ENCODE measurements at places on chromosomes 11 and 22.

- no peak for DNase-seq
Measured at GRCh38 chr11:64511966-64512365, 79.1 kb upstream of the SLC22A12 start.

DNA sequence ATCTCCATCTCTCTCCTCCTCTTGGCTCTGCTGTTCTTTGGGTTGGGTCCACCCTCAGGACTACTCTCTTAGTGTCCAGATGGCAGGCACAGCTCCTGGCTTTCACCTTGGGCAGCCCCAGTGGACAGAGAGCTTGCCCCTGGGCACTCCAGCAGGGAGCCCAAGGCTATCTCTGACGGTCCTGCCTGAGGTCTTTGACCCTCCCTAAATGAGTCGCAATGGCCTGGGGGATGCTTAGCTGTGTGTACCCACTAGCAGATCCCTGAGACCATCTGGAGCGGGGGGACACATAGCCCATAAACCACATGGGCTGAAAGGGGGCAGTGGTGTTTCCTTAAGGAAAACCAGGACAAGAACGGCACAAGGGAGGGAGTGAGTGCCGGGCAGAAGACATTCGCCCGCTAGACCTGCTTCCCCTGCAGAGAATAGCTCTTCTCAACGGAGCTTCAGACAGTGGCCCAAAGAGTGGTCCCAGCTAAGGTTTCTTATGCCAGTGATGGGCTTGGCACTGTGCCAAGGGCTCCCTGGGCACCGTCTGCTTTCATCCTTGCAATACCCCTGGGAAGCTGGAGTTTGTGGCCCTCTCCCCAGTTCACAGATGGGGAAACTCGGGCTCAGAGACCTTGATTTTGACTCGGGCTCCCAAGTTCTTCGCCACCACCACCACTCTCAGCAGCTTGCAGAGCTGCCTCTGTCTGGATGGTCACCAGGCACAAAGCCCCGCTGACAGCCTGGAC lies 53.9 kb upstream of the ANO1 start:
- DNase-seq, result peak; percentile 25

DNA sequence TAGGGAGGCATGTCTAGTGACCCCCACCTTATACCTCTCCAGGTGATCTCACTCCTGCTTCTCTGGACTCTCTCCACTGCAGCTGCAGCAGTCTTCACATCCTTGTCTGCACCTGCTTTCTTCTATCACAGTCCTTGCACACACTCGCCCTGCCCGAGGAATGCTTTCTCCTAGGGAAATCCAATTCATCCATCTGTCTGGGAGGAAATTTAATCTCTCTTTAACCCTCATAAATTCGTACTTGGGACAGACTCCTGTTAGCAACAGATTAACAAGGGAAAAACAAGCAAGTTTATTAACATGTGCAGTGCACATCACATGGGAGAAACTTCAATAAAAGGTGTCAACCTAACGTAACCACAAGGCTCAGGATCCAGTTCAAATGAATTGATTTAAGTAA lies 11.3 kb upstream of the RCN1 start:
- no peak for DNase-seq

- no peak for DNase-seq
Measured at GRCh38 chr11:77677138-77677537, 39.5 kb upstream of the CLNS1A start.

GRCh38 chr22:45905326-45905923 lies 71.5 kb downstream of the WNT7B start:
- DNase-seq, result no peak

DNA sequence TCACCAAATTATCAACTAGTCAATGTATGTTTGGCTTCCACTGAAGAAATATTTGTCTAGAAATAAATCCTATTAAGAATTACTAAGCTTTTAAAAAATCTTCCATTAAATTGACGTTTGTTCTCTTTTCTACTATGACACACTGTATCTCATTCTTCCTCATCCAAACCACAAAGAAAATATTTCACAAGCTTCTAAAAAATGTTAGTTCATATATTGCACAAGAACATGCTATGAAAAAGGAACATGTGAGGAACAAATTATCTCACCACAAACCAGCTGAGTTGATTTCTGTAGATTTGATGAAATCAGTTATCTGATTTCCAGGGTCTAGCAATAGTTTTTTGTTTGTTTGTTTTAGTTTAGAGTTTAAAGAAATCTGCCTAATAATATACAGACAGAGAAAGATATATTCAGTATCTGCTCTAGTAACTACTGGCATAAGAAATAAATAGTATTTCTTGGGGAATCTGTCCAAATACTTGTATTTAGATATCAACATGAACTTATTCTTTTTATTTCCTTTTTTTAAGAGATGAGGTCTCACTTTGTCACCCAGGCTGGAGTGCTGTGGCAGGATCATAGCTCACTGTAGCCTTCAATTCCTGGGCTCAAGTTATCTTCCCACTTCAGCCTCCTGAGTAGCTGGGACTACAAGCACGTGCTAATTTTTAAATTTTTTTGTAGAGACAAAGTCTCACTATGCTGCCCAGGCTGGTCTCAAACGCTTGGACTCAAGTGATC lies 161.7 kb downstream of the ATG16L2 start:
- DNase-seq, result no peak

GRCh38 chr11:69109101-69109500 lies 46.6 kb upstream of the SMIM38 start:
- DNase-seq, result no peak

- DNase-seq, result no peak
Measured at GRCh38 chr22:49099496-49100124, 728.1 kb downstream of the BRD1 start.

DNA sequence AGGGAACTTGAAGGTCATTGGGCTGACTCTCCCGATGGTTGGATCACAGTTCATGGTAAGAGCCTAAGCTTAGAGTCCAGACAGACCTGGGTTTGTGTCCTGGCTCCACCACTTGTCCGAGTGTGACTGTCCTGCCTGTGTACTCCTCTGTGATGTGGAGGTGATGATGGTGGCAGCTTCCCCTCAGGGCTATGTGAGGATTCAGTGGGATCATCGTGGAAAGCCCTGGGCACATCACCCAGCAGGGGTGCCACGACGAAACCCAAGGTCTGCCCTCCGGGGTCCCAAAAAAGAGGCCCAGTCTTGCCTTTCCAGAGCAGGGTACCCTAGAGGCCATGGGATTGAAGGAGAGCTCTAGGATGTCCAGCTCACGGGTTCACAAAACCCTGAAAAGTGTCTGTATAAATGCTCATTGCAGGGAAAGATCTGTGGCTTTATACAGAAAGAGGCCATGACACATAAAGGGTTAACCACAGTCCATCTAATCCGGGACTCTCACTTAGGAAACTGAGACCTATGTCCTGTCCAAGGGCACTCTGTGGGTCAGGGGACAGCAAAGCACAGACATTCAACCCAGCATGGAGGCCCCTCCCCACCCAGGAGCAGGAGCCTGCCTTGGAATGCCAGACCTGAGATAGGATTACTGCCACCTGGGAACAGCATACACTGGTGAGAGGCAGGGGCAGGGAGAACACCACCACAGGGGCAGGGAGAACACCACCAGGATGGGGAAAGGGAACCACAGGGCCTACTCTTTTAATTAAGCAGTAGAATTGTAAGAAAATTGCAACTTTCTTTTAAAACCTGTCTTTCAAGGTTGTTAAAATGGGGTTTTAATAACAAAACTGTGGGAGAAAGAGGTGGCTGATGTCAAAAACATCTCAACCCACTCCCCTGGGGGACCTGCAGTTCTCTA lies 51.3 kb downstream of the IGLL5 start:
- DNase-seq, result peak; percentile 23

DNA sequence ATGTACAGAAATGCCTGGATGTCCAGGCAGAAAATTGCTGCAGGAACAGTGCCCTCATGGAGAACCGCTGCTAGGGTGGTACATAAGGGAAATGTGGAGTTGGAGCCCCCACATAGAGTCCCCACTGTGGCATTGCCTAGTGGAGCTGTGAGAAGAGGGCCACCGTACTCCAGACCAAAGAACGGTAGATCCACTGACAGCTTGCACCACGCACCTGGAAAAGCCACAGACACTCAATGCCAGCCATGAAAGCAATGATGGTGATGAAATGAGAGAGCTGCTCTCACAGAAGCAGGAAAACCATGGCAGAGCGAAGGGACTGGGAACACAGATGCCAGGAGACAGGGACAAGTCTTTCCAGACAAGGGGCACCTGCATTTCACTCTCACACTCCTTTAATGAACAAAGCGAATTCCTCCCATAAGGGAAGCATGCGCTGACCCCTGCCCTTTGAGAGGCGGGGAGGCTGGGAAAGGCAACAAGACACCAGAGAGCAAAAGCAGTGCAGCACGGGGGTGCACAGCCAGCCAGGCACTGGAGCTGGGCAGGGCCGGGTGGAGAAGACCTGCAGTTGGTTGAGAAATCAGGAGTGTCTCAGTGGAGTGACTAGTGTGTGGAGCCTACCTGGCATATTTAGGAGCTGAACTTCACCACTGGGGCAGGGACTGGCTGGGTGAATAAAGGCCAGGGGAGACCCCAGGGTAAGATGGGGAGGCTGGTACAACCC lies 1025.2 kb downstream of the TBC1D22A start:
- DNase-seq, result no peak

- no peak for DNase-seq
Measured at GRCh38 chr22:47357493-47357892, 595.0 kb downstream of the TBC1D22A start.

DNA sequence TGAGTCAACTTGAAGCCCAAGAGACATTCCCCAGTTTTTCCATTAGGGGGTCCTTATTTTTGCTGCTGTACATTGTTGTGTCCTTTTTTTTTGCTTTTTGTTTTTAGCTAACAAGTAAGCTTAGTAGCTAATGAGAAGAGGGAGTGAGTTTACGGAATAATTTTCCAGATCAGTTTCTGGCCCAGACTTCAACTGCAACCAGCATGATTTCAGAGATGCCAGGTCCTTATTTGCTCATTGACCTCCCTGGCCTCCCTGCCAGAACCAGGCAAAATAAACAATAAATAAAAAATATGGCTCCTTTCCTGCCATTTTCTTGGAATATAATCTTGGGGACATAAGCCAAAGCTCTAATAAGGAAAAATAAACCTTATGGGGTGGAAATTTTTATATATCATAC lies 185.9 kb downstream of the FAT3 start:
- DNase-seq, result no peak

GRCh38 chr11:70567680-70568034 lies 169.3 kb downstream of the CTTN start:
- DNase-seq, result no peak

DNA sequence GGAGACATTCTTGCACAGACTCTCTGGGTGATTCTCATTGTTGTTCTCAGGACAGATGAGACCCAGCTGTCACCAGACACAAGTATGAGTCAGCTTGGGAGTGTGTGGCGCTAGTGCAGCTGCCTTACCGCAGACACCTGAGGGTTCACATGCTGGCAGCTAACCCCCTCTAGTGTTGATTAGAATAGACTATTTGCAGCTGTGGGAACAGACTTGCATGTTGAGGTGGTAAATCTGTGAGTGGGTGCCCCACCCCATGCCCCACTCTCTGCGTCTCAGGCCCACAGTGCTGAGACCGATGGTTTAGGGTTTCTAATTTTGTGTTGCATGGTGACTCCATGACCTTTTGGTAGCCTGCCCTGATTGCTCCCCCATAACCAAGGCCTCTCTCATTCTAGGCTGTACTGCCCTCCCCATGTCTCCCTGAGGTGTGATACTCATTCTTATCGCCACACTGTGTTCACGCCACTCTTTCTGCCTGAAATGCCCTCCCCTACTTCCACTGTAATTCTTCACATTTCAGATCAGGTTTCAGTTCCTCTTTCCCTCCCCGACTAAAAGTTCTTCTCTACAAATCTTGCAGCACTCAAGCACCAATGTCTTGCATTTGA lies 73.7 kb upstream of the KIRREL3 start:
- DNase-seq, result peak; percentile 67

DNA sequence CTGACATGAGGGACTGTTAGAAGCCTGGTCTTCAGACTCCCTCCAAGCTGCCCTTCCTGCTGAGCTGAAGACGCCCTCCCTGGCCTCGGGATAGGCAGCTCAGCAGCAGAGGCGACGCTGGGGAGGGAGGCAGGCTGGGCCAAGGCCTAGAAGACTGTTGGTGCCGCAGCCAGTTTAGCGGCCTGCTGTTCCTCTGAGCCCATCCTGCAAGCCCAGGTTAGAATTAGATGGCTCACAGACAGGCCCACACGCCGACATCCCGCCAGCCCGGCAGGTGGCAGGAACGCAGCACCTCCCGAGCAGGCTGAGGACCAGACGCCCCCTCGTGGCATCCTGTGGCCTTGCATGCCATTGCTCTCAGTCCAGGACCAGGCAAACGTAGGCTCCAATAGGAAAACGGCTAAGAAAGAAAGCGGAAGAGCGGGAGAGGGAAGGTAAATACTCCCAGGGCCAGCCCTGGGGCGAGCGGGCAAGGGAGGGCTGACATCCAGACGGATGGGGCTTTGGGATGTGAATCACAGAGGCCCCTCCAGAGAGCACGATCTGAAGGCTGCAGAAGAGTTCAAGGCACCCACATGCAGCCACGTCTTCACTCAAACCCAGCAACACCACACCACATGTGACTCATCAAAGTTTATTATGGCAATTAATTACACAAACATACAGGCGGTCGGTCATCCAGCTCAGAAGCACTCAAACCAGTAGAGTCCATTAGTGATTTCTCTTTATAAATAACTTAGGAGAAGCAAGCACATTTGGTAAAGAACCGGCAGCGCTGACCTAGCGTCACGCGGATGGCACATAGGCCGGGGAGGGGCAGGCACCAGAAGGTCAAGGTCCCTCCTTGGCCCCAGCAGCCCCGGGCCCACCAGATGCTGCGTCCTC lies 27.6 kb downstream of the CD5 start:
- DNase-seq, result peak; percentile 94

DNA sequence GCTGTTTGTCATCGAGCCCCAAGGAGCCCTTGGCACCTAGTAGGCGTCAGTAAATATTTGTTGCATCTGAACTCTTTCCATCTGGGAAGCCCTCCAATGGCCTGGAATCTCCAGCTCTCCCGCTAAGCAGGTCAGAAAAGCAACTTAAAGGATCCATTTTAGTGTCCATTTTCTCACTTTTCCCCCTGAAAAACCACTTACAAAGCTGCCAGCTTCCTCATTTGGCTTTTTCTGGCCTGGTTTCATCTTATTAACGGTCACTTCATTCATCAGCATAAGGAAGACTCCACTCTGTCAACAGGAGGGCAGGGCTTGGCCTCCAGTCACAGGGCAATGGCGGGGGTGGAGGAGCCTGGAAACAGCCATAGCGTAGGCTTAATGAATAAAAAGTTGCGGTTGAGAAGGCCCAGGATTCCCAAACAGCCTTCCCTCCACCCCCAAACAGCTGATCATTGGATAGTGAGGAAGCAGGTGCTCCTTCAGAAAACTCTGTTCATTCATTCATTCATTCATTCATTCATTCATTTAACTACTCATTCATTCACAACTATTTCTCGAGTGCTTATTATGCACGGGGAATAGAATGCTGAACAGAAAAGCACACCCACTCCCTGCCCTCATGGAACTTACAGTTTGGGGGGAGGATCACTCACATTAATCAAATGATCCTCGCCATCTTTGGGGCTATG lies 104.5 kb upstream of the RCN1 start:
- no peak for DNase-seq

DNA sequence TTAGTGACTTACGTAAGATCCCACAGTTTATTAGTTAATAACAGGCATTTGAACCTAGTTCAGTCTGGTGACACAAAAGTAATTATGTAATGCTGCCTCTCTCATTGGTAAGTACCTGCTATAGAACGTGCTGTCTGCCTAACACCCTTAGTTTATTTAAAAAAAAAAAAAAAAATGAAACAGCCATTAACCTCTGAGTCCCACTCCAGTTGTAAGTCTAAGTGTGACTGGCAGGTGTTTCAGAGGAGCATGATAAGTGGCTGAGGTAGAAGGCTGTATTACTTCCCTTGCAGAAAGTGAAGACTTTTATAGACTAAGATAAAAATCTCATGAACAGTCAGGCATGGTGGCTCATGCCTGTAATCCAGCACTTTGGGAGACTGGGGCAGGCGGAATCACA lies 140.5 kb downstream of the TRIM44 start:
- no peak for DNase-seq

GRCh38 chr11:118877487-118878162 lies 6.1 kb upstream of the CXCR5 start:
- DNase-seq, result no peak
